ENCODE measurements at places on chromosomes 2 and 18.

- DNase-seq = no peak
Measured at GRCh38 chr2:31151501-31151900, 13.3 kb upstream of the GALNT14 start.

GRCh38 chr18:45997700-45998151, 30.6 kb upstream of the EPG5 start:
- DNase-seq = no peak

- DNase-seq = no peak
Measured at GRCh38 chr2:167209784-167210183, 321.5 kb downstream of the XIRP2 start.

GRCh38 chr2:19747310-19748072, 154.3 kb downstream of the TTC32 start:
- no peak for DNase-seq

GRCh38 chr2:69780921-69781320, 39.0 kb downstream of the ANXA4 start:
- no peak for DNase-seq

DNA sequence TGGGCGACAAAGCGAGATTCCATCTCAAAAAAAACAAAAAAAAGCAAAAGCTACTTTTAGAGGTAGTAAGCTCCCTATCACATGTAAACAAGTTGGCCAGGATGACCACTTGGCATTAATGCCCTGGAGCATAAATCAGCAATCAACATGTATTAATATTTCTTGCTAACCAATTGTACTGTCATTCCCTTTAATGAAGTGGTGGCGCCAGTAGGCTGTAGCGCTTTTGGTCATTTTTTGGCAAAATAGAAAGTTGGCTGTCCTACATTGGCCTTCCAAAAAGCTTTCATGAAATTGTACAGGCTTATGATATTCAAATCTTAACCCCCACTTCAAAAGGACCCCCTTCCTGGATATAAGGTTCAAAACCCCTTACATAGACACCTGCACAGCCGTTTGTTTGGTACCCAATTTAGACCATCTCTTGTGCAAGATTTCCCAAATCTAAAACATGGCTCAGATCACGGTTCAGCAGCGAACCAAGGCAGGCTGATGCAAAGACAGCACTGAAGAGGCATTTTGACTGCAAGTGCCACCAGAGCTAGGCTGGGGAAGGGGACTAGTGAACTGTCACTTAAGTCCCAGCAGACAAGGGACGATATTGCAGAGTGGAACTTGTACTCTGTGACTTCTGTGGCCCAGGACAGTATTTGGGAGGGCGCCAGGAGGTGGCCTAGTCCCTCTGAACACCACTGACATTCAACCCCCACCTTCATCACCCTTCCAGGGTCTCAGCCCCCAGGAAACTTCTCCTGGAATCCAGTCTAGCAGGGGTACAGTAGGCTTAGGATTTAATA, 31.9 kb downstream of the SMAD7 start:
- DNase-seq = no peak

DNA sequence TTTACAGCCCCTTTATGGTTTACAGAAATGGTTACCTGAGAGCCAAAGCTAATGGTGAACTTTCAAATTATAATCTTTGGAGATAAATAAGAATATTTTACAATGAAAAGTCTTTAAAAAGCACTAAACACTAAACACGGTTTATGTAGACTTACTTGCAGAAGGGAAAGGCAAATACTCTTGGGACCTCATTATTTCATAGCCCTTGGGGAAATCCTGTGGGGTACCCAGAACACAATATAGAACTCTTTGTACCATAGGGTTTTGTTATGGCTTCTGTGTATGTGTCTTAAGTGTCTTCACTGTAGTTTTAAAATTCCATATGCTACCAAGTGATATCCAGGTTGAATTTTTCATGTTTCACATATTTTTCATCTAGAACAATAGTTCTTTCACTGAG, 90.6 kb downstream of the KCNH7 start:
- DNase-seq = no peak

All from cerebellar cortex (tissue), 1 donor.